ENCODE measurements at places on chromosomes 13 and 19.

DNA sequence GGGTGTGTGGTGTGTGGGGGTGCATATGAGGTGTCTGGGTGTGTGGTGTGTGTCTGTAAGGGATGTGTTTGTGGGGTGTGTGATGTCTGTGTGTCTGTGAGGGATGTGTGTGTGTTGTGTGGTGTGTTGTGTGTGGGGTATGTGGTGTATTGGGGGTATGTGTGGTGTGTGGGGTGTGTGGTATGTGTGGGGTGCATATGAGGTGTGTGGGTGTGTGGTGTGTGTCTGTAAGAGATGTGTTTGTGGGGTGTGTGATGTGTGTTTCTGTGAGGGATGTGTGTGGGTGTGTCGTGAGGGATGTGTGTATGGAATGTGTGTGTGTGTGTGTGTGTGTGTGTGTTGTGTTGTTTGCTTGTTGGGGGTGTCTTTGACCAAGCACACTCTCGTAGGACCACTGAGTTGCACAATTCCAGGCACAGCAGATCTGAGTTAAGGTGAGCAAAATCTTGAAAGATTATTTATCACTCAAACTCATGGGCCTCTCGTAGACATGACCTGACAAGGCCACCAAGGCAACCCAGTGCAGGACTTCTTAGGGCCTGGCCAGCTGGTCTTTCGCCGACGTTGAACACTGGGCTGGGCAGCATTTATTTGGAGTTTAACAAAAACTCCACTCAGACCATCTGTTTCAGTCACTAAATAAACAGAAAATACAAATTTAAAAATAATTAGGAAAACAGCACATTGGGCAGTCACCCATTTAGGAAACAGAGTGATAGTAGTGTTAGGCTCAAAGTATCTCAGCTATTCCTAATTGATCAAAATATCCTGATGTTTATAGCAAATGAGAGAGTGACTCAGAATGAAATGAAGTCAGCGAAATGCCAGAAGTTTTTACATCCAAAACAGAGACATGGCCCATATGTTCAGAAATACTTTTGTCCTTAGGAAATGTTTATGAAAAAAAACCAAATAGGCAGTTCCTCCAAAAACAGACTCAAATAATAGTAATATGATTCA is 301.1 kb downstream of the FGF9 start:
- no peak for DNase-seq

DNA sequence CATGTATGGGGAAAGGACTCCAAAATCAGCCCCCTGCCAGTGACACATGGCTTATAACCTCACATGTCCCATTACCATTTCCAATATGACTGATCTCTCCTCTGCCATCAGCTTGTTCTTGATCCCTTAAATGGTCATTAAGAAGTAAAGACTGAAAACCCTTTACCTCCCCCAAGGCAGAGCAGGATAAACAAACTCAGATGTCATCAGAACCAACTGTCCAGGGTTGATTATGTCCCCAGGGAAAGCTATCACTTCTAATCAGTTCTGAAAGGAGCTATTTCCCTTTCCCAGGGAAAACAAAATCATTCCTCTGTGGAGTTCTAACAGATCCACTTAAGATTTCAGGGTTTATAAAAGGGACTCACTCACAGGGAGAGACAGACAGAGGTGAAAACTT is 350.9 kb downstream of the SUCLA2 start:
- DNase-seq: no peak

- no peak for DNase-seq
These were observed 38.1 kb upstream of the RGCC start for GRCh38 chr13:41419206-41419605.

- peak; percentile 57 for DNase-seq
These were observed at the start of gene B3GLCT for GRCh38 chr13:31199849-31200636. B3GLCT (plus strand) TSS chr13:31199975; CDS start chr13:31200085, 110 bp downstream.

- no peak for DNase-seq
These were observed 674 bp downstream of the BRD4 start for GRCh38 chr19:15331419-15332310.

DNA sequence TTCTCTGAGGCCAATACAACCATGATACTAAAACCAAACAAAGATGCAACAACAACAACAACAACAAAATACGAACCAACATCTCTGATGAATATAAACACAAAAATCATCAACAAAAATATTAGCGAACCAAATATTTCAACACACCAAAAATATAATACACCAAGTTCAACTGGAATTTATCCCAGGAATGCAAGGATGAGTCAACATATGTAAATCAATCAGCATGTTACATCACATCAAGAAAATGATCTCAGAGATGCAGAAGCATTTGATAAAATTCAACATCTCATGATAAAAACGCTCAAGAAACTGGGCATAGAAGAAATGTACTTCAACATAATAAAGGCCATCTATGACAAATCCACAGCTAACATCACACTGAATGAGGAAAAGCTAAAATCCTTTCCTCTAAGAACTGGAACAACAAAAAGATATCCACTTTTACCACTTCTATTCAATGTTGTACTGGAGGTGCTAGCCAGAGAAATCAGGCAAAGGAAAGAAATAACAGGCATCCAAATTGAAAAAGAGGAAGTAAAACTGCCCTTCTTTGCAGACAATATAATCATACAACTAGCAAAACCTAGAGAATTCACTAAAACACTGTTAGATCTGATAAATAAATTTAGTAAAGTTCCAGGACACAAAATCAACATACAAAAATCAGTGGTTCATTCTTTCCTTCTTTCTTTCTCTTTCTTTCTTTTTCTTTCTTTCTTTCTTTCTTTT is 2448.7 kb upstream of the PCDH20 start:
- no peak for DNase-seq

GRCh38 chr19:19540715-19541515 is 2.9 kb downstream of the CILP2 start:
- DNase-seq: no peak

- no peak for DNase-seq
These were observed 73.3 kb downstream of the KLF2 start for GRCh38 chr19:16397791-16398529.

DNA sequence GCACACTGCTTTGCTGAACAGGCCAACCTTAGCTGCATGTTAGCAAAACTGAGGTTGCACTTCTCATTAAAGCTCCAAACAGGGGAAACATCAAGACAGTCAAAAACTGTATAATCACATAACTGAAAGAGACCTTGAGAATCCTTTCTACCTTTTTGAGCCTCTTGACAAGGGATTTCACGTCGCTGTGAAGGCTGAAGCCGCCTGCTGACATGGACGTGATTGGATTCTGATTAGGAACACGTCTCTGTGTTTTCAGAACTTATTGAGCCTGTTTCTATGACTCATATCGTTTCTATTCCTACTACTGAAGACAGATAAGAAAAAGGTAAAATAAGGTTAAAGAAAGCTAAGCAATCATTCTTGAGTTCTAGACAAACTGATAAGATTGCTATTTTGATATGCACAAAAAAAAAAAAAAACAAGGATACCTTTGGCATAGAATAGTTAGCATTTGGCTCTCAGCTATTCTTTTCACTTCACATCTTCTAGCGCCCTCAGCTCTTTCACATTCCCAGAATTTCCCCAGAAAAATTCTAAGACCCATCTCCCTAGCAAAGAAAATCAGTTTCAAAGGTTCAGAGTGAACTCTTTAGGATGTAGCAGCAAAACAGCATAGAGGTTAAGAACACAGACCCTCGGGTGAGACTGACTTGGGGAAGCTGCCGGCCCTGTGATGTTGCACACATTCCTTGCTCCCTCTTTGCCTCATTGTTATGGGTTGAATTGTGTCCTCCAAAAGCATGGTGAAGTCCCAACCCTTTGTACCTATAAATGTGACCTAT is 81.6 kb downstream of the DOCK9 start:
- DNase-seq: no peak

DNA sequence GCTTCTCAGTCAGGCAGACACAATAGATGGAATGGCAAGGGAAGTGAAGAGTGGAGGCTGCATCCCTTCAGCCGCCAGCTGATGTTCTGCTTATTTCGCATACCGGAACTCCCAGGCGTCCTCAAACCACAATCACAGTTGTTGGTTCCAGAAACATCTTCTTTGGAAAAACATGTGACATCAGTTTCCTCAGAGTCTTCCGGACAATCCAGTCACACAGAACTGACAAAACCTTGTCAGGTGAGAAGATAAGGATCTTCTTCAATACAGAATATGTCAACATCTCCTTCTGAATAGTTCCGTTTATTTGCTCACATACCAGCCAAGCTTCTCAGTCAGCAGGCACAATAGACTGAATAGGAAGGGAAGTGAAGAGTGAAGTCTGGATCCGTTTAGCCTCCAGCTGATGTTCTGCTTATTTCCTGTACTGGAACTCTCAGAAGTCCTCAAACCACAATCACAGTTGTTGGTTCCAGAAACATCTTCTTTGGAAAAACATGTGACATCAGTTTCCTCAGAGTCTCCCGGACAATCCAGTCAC is 45.1 kb upstream of the CEACAM21 start:
- DNase-seq: no peak

DNA sequence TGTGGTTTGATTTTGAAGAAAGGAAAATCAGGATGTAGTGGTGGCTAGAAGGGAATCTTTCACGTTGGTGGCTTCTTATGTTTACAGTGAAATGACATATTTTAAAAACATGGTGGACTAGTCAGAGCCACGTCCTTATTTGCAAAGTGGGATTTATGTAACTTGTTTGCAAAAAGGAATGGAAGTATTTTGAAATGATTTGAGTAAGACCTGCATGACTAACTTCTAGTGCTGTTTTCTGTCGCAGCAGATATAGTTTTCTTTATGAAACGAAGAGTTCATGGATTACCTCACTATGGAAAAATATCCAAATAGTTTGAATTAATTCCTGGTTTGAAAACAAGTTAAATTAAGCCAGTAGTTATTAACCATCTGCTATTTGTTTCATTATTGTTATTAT is 476.5 kb downstream of the MYO16 start:
- no peak for DNase-seq

DNA sequence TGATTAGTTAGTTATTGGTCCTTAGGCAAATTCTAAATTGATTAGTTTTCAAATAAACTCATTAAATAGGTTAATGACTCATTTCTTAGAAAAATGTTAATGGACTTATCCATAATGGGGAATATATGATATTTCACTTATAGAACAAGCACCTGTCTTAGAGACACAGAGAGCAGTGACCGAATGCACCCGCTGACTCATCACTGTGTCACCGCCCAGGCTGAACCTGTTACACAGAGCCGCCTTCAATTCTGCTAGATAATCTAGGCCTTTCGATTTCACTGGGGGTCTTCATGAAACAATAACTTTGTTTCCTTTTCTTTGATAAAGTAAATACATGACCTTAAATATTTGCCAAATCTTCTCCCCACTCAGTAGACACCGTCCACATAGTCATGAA is 13.1 kb downstream of the IRS2 start:
- DNase-seq: no peak

- no peak for DNase-seq
These were observed 2.8 kb upstream of the EPSTI1 start for GRCh38 chr13:42994878-42995277.

- DNase-seq: no peak
These were observed 208.8 kb downstream of the SLITRK6 start for GRCh38 chr13:85590231-85590931.

GRCh38 chr13:107582171-107582570 is 633.2 kb downstream of the LIG4 start:
- no peak for DNase-seq

DNA sequence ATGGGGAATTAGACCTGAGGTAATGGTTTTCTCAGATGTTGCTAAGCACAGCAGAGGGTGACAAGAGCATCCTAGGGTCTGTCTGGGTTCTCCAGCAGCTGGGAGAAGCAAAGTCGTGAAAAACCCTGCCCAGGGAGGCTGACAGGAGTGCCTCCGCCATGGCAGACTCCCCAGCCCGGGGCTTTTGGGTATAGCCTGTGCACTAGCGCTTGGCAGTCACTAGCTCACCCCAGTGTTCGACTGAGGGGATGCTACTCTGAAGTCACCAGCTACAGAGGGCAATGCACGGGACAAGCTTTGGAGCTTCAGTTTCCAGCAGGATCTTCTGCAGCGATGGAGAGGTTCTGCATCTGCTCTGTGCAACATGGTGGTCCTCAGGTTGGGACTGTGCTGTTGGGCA is 87.5 kb downstream of the ING1 start:
- no peak for DNase-seq

GRCh38 chr19:38839816-38840582 is 8.4 kb upstream of the ECH1 start:
- no peak for DNase-seq

GRCh38 chr13:111344471-111345191 is 24.2 kb downstream of the TEX29 start:
- DNase-seq: peak; percentile 66

DNA sequence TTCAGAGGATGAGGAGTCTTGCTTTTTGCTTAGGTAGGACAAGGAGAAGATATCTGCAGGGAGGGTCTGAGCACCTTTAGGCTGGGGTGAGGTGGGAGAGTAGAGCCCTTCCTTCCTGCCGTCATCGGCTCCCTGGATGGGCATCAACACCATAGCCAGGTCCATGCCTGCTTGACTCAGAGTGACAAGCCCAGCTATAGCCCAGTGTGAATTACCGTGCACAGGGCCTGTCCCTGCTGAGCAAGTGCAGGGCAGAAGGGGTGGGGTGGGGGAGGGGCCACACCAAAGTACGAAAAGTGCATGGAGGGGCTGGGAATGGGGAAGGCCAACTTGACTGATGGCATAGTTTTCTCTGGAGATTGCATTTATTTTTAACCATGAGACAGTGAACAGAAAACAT is 30.3 kb upstream of the RNF113B start:
- no peak for DNase-seq

DNA sequence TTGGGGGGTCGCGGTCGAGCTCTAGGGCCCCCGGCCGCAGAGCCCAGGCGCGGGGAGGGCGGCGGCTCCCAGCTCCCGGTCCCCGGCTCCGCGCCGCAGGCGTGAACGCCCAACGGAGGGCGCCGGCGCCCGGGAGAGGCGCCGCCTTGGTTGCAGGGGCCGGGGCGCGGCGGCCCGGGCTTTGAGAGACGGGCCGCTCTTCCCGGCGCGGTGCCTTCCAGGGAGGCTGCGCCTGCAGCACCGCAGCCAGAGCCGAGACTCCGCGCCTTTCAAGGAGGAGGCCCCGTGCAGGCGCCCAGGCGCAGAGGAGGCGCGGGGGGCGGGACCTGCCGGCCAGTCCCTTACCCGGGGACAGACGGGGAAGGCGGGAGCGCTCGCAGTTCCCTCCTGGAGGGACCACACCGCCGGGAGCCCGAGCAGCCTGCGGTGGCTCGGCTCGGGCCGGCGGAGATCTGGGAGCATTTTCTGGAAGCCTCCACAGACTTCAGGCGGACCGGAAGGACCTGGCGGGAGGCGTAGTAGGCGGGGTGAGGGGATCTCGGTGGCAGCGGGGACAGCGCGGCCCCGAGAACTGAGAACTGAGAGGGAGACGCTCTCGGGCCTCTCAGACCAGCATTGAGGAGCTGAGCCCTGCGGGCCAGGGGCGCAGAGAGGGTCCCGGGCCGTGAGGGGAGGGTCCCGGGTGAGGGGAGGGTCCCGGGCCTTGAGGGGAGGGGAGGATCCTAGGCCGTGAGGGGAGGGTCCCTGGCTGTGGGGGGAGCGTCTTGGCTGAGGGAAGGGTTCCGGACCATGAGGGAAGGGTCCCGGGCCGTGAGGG is 25.5 kb upstream of the MCF2L start:
- DNase-seq: peak; percentile 78

- DNase-seq: no peak
These were observed 8.4 kb downstream of the PEX11G start for GRCh38 chr19:7480222-7480969.

- DNase-seq: no peak
These were observed 11.4 kb downstream of the BRME1 start for GRCh38 chr19:13894552-13894951.

GRCh38 chr19:44943801-44944249 is 1.8 kb downstream of the APOC4 start:
- DNase-seq: no peak

- no peak for DNase-seq
These were observed 54.9 kb upstream of the RFC3 start for GRCh38 chr13:33763021-33763420.

- no peak for DNase-seq
These were observed 636 bp upstream of the FOXO1 start for GRCh38 chr13:40666933-40667621.
